NCI-H2081 (cell line): ENCODE measurements at places on chromosomes 3 and 15.

- no peak for DNase-seq
Observed at GRCh38 chr3:16885593-16886302, 993 bp downstream of the PLCL2 start.

GRCh38 chr3:188084752-188085583 lies 69.0 kb upstream of the LPP start:
- no peak for DNase-seq

GRCh38 chr3:117480525-117480924 lies 770.9 kb downstream of the TUSC7 start:
- DNase-seq = no peak

DNA sequence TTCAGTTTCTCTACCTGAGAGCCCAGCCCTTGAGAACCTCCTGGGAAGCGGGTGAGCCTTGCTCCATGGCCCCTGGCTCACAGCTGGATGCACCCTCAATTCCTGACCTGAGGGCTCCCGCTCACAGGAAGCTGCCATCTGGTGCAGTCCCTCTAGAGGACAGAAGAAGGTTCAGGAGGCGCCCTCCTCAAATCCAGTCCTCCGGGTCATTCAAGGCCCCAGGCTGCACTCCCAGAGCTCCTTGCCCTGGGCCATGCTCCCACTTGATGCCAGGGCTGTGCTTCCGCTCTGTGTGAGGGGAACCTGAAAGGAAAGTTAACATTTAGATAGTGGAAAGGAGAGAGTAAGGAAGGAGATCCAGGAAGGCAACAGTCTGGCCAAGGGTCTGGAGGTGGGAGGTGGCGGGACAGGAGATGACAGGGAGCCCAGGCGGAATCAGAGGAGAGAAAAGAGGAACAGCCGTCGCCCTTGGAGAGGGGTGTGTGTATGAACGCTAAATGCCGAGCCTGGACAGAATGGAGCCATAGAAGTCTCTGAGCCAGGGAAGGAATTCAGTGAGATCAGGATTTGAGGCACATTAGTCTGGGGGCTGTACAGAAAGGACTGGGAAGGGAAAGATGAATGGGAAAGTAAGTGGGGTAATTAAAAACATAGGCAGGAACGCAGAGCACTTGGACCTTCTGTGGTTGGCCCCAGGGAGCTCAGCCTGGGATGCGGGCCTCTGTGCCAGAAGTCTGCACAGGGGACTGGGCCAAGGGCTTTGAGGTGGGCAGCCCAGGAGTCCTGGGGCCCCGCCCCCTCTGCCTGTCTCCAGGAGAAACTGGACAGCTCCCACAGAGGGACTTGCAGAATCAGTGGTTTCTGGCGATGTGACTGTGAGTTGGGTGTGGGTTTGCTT lies 26.1 kb downstream of the TBC1D21 start:
- no peak for DNase-seq

DNA sequence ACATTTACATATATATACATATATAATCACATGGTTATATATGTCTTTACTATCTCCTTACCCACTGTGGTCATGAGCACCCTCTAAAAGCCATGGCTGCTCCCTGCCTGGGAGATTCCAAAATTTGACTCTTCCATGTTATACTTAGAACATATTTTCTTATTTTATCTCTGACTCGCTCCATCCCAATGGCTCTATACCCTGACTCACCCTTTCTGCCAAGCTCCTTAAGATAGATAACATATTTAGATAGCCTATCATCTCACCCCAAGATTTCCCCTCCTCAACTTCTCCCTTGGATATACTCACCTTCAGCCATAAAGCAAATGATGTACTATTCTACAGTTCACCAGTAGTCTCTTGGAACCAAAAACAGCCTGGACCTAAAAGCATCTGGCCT lies 65.1 kb downstream of the CD200R1L start:
- no peak for DNase-seq

DNA sequence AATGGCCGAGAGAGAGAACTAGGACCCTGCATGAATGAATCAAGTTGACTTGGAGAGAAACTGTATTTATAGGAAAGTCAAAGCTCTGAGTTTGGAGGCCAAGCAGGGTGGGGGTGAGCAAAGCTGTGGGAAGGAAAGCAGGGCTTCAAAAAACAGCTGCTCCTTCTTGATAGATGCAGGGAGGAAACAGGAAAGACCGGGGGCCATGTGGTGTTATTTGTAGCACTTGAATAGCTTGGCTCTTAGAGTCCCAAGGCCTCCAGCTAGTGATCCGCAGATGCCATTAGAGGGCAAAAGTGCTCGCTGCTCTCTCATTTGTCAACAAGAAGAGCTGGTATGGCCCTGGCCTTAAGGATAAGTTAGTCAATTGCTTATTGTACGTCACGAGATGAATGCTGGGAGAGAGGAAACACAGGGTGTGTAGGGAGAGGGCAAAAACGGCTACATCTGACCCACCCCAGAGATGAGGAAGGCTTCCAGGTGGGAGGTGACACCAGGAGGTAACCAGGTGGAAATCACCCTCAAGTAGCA lies at the start of gene ALG1L2:
ALG1L2 (plus strand) TSS at position 481 of the 531 bp plus-strand sequence. CDS start 186 bp downstream, outside the sequence.
- no peak for DNase-seq

DNA sequence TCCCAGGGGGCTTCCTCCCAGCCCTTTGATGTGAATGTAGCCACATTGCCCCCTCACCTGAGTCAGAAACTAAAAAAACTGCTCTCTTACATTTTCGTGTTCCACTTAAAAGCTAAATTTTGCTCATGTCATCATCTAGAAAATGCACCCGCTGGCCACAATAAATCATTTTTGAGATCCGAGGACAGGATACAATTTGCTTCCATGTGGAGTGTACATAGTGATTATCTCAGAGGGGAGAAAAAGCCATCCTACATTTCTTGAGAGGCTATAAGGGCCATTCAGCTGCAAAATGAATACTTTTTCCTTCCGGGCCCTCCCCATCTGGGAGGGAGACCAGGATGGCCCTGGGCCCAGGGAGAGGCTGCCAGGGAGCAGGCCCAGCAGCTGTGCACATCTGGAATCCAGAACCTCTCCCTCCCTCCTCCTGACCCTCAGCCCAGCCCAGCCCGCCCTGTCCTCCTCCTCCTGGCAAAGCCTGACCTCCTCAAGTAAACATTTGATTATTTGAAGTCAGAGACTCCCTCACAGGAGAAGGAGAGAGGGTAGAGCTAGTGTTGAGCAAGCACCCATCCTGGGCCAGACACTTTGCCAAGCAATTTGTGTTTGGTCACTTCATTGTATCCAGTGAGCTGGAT lies 59.1 kb downstream of the CORO2B start:
- peak; percentile 62 for DNase-seq

GRCh38 chr15:97525809-97526208 lies 434.7 kb upstream of the ARRDC4 start:
- no peak for DNase-seq

DNA sequence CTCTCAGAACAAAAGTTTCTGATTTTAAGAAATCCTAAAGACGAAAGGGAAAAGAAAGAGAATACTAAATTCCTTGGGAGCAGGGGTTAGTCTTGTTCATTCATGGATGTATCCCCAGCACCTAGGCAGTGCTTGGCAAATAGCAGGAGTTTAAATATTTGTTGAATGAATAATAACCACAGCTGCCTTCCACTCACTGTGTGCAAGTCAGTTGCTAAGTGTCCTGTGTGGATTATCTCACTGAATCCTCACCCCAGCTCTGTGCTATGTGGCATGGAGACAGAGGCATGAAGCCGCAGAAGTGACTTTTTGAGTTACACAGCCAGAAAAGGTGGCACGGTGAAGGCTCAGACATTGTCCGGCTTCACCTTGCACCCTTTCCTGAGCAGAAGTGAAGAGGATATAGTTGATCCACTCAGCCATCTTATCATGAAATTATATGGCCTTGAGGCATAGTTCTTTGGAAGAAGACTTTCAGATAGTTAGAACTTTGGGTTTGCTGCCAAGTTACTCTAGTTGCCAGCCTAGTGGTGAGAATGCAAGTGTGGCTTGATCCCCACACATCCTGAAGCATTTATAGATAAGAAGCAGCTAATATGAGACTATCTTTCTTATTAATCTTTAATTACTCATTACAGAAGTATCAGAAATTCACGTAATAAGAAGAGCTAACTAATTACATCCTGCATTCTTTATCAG lies 355.5 kb downstream of the LRTM1 start:
- no peak for DNase-seq

DNA sequence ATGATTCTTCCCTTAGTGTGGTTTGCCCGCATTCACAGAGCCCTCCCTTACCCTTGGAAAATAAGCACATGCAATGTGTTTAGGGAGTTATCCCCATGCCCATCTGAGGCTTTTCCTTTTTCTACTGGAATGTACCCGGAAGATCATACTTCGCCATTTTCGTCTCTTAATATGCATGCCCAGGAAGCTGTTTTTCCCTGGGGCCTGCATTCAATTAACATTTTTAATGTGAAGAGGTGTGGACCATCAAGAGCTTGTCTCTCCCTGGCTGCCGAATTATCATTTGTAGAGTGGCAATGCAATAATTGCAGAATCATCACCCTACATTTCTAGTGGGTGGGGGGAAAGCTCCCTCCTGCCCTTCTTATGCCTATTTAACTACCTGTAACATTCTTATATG lies 976.3 kb downstream of the DIPK2A start:
- DNase-seq = no peak

GRCh38 chr3:14283813-14284438 lies 105.3 kb downstream of the LSM3 start:
- no peak for DNase-seq

- peak; percentile 54 for DNase-seq
Observed at GRCh38 chr15:40554161-40554525, 10.7 kb downstream of the CCDC32 start.

DNA sequence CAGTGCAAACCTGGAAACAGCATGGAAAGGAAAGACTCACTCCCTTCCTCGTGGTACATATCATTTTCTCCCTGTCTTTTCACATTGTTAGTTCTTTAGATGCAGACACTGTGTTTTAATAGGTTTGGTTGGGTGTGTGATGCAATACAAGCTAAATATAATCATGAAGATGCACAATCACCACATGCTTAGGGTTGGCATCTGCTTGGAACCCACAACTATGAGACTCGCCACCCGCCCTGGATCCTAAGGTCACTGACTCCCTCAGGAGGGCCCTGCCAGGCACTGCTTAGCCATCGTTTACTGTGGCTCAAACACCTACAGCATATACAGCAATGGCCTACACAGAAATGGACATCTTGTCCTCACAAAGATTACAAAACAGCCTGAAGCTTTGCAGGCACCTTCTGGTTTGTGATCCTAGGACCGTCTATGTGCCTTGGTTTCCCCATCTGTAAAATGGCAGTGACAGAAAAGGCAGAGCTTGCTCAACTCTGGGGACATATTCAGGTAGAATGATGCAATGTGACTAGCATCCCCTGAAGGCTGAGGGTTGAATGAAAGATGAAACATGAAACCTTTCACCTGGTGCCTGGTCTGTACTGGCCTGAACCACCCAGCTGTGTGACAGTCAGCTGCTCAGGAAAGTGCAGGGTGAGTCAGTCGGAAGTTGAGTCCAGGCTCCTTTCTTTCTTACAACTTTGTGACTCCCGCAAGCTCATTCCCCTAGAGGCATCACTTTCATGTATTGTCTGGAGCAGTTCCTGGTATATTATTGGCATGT lies 123.6 kb upstream of the PFN2 start:
- DNase-seq = no peak

- no peak for DNase-seq
Observed at GRCh38 chr3:136642711-136643110, 109.5 kb downstream of the STAG1 start.

GRCh38 chr15:52301265-52301847 lies 5.8 kb upstream of the MYO5C start:
- no peak for DNase-seq

GRCh38 chr3:100100425-100100824 lies 13.9 kb downstream of the FILIP1L start:
- no peak for DNase-seq

DNA sequence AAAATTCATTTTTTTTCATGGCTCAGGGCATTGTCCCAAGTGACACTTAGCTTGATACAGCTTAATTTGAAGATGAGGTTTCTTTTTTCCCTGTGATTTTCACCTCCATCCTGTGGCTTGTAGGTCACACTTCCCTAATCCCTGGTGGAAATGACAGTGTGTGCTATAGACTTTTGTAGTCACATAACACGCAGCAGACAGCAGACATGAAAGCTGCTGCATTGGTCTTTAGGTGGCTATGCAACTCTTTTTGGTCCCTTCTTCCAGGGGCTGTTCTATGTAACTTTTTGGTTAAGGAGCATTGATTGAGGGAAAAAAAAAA lies 38.8 kb downstream of the TRAK1 start:
- DNase-seq = no peak

- no peak for DNase-seq
Observed at GRCh38 chr3:98587654-98588053, 5.8 kb downstream of the CPOX start.

DNA sequence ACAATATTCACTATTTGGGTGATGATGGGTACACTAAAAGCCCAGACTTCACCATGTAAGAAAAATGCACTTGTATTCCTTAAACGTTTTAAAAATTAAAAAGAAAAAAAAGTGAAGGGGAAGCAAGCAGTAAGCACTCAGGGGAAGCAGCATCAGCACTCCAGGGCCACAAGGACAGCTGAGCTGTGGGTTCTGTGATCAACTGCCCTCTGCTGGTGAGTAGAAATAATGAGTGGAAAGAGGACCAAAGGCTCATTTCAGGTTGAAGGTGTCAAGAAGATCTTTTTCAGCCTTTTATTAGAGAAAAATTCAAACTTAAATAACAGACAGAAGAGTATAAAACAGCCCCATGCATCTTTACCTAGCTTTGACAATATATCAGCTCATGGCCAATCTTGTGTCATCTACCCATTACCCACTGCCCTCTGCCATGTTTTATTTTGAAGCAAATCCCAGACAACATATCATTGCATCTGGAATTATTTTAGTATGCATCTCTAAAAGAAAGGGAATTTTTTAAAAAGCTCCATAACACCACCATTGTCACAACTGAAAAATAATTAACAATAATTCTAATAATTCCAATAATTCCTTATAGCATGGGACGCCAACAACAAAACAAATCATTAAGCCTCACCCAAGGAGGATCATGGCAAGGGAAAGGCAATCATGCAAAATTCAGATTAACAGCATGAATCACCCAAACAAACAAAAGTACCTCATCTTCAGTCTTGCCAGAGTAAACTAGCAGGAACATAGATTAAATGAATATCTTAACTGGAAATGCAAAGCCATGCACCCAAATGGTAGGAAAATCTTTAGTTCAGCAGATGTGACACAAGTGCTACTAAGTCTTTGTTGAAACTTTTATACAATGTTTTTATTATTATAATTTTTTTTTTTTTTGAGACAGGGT lies 42.5 kb downstream of the TAMM41 start:
- peak; percentile 35 for DNase-seq

DNA sequence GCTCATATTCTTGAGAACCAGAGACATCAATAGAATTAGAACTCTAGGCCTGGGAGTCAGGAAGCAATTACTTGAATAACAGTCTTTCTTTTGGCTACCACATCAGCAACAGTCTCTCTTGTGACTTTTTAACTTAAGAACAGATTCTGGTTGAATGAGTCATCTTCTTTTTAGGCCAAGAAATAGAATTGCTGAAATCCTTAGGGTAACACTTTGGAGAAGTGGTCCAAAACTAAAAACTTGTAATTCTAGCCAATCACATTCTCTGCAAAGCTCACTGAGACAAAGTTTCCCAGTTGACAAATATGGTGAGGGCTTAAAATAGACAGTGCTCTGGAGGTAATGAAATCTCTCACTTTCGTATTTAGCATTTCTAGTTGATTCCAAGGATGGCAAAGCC lies 238.0 kb downstream of the SHOX2 start:
- DNase-seq = no peak
